ENCODE measurements at places on chromosomes 5 and 9. TPM values are rescaled to one million over a fixed set of nuclear protein-coding genes. Genes with fewer than 3 reads are reported as not detected.
A peak's percentile ranks its signal among the peaks of the same experiment; 100 is the strongest.

- DNase-seq: no peak
Measured at GRCh38 chr9:23746317-23746716, 79.7 kb downstream of the ELAVL2 start.

DNA sequence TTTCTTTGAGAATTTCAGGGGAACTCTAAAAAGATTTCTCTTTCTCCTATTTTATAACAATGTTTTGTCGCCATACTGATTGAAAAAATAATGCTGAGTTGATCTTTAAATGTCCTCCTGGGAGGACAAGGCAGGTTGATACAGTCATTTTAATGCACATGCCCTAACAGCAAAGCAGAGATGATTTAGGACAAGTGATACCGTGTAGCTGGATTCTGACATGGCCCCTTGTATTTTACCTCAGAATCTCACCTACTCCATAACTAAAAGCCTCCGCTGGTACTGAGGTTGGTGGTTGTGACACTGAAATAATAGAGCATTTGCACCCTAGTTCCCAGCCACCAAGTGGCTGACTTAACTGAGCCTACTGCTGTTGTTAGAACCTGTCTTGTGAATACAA lies 811 bp upstream of the LRRTM2 start:
- DNase-seq: no peak

- no peak for DNase-seq
Measured at GRCh38 chr5:67896930-67897313, 318.6 kb upstream of the PIK3R1 start.

DNA sequence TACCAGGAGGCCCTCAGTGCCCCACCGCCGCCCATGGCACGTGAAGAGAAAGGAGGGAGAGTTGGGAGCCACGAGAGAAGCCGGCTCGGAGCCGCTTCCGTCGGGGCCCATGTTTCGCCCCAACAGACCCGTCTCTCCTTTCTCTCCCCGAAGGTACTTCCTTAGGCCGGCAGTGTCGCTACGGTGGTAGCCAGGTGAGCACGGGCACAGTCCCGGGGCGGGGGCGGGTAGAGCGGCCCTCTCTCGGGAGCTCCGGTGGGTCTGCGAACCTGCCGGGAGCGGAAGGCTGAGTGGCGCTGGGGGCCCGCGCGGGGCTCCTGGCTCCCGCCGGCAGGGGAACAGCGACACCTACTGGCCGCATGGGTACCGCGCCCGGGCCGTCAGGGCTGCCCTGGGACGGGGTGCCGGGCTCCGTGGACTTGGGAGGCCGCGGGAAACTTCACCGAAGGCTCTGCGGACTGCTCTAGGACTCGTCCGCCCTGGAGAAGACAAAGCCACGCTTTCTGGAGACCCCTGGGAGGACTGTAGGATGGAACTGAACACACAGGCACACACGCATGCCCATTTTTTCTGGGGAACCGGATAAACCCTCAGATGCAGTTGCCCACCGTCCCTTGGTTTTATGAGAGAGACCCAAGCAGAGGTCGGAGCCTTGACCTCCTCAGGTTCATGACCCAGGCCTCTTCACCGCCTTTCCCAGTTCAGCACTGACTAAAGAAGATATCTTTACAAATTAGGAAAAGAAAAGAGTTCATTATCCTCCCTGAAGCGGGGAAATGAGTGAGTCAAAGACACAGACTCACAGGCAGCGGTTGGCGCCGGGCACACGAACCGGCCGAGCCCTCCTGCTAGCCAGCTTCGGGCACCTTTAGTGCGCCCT lies 202.5 kb downstream of the MEF2C start:
- DNase-seq: peak; percentile 88

- no peak for DNase-seq
Measured at GRCh38 chr9:93059011-93059714, 662 bp downstream of the SUSD3 start.

DNA sequence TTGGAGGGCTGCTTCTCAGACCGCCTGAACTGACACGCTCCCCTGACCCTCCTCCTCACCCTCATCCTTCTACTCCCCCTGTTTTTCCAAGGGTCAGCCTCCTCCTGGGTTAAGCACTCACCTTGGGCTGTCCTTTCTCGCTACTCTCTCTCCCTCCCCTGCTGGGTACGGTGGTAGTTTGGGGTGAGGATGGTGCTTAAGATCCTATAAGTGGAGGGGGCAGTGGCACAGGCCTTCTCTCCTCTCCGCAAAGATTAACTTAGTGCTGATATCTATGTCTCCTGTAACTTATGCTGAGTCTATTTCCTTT lies 159.7 kb downstream of the SNCAIP start:
- no peak for DNase-seq

GRCh38 chr5:150347451-150347850 lies 10.0 kb upstream of the TCOF1 start:
- no peak for DNase-seq

GRCh38 chr5:912280-913091 lies 19.8 kb downstream of the TRIP13 start:
- peak; percentile 51 for DNase-seq

GRCh38 chr9:36141288-36141687 lies 4.8 kb downstream of the GLIPR2 start:
- no peak for DNase-seq

GRCh38 chr5:45694255-45694814 lies 1.8 kb downstream of the HCN1 start:
- DNase-seq: no peak

GRCh38 chr9:88777498-88778312 lies 213.6 kb upstream of the S1PR3 start:
- no peak for DNase-seq

- no peak for DNase-seq
Measured at GRCh38 chr9:127949827-127950512, 12.3 kb upstream of the DPM2 start.

GRCh38 chr5:129717751-129718310 lies 30.1 kb upstream of the MINAR2 start:
- no peak for DNase-seq

DNA sequence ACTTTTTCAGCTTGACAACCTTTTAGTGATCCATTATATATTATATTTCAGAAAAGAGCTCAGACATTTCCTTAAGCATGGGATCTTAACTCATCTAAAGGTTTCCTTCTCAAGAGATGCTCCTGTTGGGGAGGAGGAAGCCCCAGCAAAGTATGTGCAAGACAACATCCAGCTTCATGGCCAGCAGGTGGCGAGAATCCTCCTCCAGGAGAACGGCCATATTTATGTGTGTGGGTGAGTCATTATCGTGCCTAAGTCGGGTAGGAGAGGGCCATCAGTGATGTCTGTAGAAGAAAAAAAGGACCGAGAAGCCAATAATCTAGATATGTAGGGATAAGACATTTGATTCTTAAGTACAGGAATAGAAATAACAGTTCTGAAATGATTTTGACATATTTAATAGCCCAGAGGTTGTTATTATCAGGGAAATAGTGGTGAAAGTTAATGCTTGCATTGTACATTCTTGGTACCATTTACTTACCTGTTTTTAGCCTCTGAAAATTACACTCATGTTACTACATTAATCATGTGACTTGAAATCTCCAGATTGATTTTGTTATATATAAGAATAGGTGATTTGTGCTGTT lies 28.2 kb downstream of the MTRR start:
- no peak for DNase-seq

GRCh38 chr5:150461231-150461630 lies 11.7 kb upstream of the RPS14 start:
- no peak for DNase-seq

GRCh38 chr9:30765318-30765717 lies 1619.1 kb upstream of the ACO1 start:
- DNase-seq: no peak

DNA sequence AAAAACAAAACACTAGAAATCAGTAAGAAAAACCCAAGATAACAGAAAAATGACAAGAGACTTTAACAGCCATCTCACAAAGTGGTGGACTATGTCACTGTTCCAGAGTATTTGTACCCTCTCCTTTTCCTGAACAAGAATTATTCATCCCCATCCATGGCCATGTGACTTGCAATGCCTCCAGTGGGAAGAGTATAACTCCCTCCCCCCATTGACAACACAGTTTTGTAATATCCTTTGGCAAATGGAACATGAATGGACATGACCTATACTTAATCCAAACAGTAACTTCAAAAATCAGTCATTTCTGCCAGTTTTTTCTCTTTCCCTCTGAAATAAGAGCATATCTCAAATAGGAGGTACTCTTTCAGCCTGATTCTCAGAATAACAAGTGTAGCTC lies 33.9 kb downstream of the PTBP3 start:
- DNase-seq: no peak

DNA sequence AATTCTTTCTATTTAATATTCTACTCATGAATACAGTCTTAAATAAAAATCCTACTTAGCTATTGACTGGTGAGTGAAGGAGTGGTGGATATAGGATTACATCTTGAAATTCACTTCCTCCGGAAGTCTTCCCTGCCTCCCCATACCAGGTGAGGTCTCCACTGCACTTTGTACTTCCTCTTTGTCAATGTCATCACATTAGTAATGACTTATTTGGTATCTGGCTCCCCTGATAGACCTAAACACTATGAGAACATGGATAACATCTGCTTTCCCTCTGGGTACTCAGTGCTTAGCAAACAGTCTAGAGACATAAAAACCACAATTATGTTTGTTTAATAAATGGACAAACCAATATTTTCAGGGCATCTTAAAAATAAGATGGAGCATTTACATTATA lies 532.1 kb downstream of the PDE4D start:
- DNase-seq: no peak

GRCh38 chr5:107955321-107955720 lies 284.6 kb upstream of the EFNA5 start:
- DNase-seq: no peak

GRCh38 chr9:34984049-34984448 lies 5.5 kb upstream of the DNAJB5 start:
- DNase-seq: no peak

- peak; percentile 70 for DNase-seq
Measured at GRCh38 chr5:86968301-86968753, 299.4 kb upstream of the RASA1 start.

DNA sequence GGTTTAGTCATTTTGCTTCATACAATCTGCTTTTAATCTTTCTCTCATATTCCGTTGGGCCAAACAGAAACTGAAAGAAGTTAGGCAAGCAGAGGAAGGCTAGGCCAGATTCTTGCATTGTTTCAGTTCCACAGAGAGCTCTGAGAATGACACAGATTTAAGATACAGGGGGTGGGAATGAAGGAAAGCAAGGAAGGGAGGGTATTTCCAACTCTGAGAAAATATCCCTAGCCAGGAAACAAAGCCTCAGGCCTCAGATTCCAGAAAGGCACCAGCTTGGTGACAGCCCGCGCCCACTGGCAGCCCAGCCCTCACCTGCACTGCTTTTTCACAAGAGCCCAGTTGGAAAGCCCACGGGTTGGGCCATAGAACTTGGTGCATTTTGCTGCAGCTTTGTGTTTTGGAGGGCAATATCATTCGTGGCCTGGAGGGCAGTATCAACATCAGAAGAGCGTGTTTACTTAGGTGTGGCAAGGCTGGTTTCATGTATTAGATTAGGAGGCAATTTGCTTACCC lies 63.5 kb downstream of the ENC1 start:
- DNase-seq: no peak

DNA sequence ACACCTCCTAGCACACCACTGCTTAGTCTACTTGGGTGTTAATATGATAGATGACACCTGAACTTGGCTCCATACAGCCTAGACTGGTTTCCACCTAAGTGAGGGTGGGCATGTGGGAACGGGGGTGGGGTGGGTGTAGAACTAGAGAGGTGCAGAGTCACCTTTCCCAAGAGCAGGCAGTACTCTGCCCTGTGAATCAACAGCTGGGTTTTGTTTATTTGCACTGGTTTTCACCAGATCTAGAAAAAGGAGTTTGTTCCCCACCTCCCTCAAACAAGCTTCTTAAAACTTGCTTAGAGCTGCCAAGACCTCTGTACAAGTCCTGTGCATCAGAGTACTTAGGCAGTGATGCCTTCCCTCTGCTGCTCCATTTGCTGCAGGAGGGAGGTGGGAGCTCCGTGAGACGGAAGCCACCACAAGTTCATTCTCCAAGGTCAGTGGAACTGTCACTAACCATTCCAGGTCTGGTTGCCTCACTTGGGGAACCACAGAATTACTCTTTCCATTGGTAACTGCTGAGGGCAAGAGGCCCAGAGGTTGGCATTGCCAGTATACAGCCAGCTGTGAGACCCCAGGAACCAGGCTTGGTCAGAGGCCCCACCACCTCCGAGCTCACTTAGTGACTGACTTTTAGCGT lies 163.5 kb downstream of the NR3C1 start:
- no peak for DNase-seq

GRCh38 chr5:1759378-1759970 lies 40.2 kb downstream of the MRPL36 start:
- DNase-seq: peak; percentile 39

GRCh38 chr5:87210743-87211142 lies 56.9 kb upstream of the RASA1 start:
- DNase-seq: no peak

TCF7 gene
- total RNA-seq: 8.5 TPM

DHX29 gene
- 24.8 TPM for total RNA-seq

STOM gene
- 301 TPM for total RNA-seq

HAVCR1 gene
- 1.3 TPM for total RNA-seq

DNM1 gene
- total RNA-seq: 52.7 TPM

CMYA5 gene
- total RNA-seq: 8.4 TPM

BASP1 gene
- 26.8 TPM for total RNA-seq

FOXD4L3 gene
- total RNA-seq: not detected

IL5 gene
- total RNA-seq: not detected

PDCD1LG2 gene
- 3.0 TPM for total RNA-seq

DND1 gene
- 1.4 TPM for total RNA-seq

ARHGEF37 gene
- 86.7 TPM for total RNA-seq

GIN1 gene
- 14.1 TPM for total RNA-seq

C9orf50 gene
- 2.2 TPM for total RNA-seq

IFNA17 gene
- total RNA-seq: not detected

SLC1A3 gene
- total RNA-seq: 19.4 TPM

Measured in sciatic nerve (tissue), 2 donors.